ENCODE measurements at places on chromosomes 2 and 18.

- no peak for DNase-seq
These were observed 26.1 kb upstream of the SETBP1 start for GRCh38 chr18:44654573-44654972.

GRCh38 chr2:200703127-200703925, 108.4 kb upstream of the BZW1 start:
- DNase-seq, result no peak

- no peak for DNase-seq
These were observed 37.5 kb downstream of the POLR1A start for GRCh38 chr2:86068136-86068588.

- DNase-seq, result no peak
These were observed 114.1 kb upstream of the TEX51 start for GRCh38 chr2:126784621-126785020.

- no peak for DNase-seq
These were observed 1560.6 kb upstream of the SLC39A10 start for GRCh38 chr2:194096402-194096801.

DNA sequence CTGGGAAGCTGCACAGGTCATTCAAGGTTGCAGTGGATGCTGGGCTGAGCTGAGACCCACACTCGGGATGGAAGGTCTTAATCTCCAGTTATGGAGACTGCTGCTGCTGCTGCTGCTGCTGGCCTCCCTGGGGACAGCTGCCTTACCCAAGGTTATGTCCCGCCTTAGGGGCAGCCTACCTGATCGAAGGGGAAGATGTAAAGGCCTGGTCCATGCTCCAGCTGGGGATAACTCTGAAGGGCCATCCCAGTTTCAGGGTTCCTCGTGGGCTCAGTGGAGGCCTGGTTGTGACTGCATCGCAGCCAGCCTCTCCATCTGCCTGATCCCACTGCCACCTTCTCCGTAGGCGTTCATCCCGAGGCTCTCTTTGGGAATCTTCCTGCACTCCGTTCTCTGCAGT, 33.0 kb downstream of the RHOB start:
- no peak for DNase-seq
